CD4-positive, alpha-beta memory T cell (primary cell): ENCODE measurements at places on chromosomes 12 and 14.

DNA sequence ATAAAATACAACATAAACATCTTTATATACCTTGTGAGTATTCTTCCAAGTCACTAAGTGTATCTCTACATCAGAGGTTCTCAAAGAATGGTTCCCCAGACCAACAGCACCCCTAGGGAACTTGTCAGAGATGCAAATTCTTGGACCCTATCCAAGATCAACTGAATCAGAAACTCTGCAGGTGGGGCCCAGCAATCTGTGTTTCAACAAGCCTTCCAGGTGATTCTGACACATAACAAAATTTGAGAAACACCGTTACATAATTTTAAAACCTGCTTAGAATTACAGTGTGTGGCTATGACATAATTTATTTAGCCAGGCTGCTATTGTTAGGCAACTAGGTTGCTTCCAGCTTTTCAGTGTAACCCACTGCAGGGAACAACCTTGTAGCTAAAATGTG lies 49.8 kb downstream of the NTN4 start:
- DNase-seq = no peak

DNA sequence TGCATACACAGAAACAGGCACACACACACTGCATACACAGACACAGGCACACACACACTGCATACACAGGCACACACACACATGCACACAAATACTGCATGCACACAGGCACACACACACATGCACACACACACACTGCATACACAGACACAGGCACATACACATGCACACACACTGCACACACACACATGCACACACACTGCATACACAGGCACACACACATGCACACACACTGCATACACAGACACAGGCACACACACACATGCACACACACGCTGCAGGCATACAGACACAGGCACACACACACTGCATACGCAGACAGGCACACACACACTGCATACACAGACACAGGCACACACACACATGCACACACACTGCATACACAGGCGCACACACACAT lies 32.7 kb upstream of the BTBD6 start:
- DNase-seq = no peak

DNA sequence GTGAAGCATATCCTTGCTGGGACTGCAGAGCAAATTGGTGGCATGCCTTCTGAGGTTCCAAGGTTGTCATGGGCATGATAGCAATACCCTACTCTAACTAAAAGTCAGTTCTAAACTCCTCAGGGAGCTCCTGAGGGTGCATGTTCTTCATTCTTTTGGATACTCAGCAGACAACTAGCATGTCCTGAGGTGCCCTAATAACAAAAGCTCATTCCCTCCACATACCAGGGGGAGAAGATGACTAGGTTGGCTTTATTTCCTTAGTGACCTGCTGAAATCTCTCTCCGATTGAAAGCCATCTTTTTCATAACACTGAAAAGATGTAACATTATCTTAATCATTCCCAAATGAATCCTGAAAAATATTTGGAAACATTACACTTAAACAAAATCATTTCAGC lies 188.7 kb upstream of the IGF1 start:
- DNase-seq = no peak

DNA sequence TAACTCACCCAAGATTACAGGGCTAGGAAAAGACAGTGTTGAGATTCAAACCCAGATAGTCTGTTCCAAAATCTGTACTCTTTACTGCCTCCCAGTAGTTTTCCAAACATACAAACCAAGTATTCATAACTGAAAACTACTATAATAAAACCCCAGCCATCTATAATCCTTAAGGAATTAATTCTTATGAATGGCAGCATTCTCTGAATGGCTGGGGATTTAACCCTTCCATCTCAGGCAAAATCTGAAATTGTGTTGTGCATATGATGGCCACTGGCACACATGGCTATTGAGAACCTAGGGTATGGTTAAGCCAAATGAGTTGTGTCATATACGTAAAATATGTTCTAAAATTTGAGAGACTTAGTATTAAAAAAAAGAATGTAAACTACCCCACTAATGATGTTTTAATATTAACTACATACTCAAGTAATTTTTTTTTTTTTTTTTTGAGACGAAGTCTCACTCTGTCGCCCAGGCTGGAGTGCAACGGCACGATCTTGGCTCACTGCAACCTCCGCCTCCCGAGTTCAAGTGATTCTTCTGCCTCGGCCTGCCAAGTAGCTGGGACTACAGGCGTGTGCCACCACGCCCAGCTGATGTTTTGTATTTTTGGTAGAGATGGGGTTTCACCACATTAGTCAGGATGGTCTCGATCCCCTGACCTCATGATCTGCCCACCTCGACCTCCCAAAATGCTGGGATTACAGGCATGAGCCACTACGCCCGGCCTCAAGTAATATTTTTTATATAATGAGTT lies 16.7 kb downstream of the PPP1R13B start:
- DNase-seq = no peak

- DNase-seq = peak; percentile 29
Measured at GRCh38 chr12:110349514-110350151, 53.9 kb downstream of the ANAPC7 start.

DNA sequence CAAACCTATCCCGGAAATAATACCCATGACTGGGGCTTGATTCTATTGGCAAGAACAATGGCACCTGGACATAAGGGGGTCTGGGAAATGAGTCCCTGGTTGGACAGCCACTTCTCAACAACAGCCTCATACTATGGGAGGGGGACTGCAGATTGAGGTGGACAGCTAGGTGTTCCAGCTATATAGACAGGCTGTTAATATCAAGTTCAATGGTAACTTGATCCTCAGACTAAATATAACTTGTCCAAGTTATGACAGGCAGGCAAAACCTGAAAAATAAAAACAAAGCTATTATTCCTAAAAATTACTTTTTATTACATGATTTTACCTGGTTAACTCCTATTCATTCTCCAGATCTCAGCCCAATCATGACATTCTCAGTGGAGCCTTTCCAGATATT lies 267.3 kb downstream of the TTC8 start:
- DNase-seq = no peak

- DNase-seq = no peak
Measured at GRCh38 chr14:41302776-41303175, 303.9 kb upstream of the LRFN5 start.

- DNase-seq = no peak
Measured at GRCh38 chr12:69196302-69197288, 42.8 kb upstream of the CPSF6 start.

DNA sequence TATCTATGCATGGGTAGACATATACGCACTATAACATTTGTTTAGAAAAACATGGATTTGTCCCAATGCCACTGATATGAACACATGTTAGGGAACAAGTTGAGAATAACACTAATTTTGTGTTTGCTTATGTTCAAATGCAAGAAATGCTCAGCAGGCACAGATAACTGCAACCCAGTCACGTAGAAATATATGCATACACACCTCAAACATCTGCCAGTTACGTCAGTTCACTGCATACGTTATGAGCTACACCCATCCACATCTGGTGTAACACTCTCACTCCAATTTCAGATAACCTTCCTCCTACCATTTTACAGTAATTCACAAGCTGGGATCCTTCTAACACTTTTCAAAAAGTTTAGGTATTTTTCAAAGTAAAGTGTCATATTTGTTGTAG lies 10.7 kb downstream of the PAWR start:
- DNase-seq = no peak

- DNase-seq = no peak
Measured at GRCh38 chr12:92504594-92504981, 198.2 kb upstream of the PLEKHG7 start.

DNA sequence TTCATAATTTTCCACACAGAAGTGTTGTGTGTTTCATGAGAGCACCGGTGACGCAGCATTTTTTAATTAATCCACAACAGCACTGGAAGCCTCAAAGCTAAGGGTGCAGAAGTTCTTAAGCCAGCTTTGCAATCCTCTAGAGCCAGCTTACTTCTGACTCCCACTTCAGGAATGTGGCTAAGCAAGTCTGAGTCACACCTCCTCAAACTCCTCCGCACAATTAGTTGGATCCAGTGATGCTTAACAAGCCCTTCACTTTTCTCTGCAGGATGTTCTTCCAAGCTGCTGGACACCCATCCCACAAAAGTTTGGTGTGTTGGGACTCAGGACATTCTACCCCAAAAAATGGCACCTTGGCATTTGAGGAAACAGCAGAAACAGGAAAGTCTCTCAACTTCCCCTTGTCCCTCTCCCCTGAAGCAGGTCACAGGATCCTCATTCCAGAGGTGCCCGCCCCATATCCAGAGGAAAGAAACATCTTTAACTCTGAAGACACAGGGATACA lies 210.0 kb downstream of the PPM1H start:
- DNase-seq = no peak

DNA sequence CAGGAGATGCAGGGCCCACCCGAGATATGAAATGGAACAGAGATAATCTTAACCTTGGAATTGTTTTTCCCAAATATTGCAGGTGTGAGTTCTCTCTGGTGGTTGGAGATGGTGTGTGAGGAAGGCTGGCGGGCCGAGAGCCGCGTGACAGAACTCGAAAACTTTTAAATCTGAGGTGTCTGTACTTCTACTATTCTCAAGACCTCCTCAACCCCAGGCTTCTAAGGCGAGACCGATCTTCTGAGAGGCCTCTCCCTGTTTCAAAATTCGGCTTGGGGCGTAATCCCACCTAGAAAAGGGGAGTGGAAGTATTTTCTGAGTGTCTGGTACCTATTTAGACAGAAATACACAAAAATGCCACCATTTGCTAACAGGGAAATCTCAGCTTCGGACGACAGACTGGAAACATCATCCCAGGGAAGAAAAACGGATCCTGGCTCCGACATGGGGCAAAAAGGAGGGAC lies 611 bp downstream of the SARNP start:
- DNase-seq = no peak

DNA sequence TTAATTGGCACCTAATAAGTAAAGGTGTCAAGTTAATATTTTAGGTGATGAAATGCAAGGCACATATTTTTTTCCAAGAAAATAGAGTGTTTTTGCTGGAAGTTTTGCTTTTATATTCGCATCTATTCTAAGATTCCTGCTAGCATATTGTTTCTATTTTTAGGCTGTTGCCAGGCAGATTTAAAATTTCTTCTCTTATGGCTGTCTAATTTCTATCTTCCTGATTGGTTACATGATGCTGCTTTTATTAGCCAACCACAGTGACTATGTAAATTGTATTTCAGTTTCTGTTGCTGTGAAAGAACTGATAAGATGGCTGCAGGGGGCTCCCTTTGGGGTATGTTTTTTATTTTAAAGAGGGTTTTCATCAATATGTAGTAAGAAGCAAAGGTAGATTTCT lies 42.7 kb downstream of the ATF7IP start:
- DNase-seq = peak; percentile 32

- DNase-seq = peak; percentile 85
Measured at GRCh38 chr12:57754411-57755193, at the start of gene MARCHF9. Gene MARCHF9, plus strand, starts transcription at chr12:57755103. Its CDS starts 426 bp downstream, at chr12:57755529.
